Gastroesophageal sphincter (tissue), 4 donors: ENCODE measurements at places on chromosomes 1 and 21. TPM values are rescaled to one million over a fixed set of nuclear protein-coding genes. Genes with fewer than 3 reads are reported as not detected.
A peak's percentile ranks its signal among the peaks of the same experiment; 100 is the strongest.

Gene PRDX1
- total RNA-seq: 575 TPM

Gene HTR6
- total RNA-seq: not detected

Gene HES2
- total RNA-seq: not detected

Gene OR2G6
- total RNA-seq: 0.08 TPM

Gene GADD45A
- total RNA-seq: 66.8 TPM

Gene RXFP4
- total RNA-seq: 0.27 TPM

Gene LRRIQ3
- total RNA-seq: 0.54 TPM

Gene KCNK2
- total RNA-seq: 3.7 TPM

Gene BTBD19
- total RNA-seq: 7.9 TPM

Gene RAB13
- total RNA-seq: 47.8 TPM

Gene LCA5L
- total RNA-seq: 1.1 TPM

DNA sequence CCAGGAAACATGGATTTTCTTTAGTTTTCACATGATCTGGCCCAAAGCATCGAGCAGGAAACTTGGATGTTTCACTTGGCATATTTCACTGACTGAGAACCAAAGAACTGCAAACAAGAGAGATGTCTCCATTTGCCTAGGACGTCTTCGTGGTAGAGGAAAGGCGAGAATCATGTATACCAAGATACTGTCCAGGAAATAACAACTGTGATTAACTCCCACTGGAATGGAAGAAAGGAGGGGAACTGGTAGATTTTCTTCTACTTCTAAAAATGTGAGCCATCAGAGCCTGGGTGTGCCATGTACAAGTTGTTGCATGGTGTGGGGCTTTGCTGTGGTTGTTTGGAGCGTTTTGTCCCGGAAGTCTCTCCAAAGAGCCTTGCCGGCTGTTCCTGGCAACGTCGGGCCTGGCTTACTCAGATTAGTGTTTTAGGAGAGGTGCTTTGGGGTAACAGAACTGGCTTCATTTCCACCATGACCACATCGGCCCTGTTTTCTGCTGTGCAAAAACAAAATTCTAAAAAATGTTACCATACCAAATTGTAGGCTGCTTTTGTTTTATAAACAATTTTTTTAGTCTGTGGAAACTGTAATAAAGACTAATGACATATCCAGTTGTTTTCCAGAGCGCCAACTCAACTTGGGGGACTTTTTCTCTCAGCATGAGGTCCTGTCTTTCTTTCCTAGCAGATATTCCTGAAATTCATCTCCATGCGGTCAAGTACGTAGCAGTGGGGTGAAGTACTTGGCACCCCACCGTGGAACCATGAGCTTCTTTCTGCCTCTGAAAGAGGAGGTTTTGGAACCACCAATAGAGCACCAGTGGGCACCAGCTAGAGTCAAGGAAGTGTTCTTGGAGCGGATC, 118.3 kb downstream of the TM2D1 start:
- peak; percentile 94 for ATAC-seq

DNA sequence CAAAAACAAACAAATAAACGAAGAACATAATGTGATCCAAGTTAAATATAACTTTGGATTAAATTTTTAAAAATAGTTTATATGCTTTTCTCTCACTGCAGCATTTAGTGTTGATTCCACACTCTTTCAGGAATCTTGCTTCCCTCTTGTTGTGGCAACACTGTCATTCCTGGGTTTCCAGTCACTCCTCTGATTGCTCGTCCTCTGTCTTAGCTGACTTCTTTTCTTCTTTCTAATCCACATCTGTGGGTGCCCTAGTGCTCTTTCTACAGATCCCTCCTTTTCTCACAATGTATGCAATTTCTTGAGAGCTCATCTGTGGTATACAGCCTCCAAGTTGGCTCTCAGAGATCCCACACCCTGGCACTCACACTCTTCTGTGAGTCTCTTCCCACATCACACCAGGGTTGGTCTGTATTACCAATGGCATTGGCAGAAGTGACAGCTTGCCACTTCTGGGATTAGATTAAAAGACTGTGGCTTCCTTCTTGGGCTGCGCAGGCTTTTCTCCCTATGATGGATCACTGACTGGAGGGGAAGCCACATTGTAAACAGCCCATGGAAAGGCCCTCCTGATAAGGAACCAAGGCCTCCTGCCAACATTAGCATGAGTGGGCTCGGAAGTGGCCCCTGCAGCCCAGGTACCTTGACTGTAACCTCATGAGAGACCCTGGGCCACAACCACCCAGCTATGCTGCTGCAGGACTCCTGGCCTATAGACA, 11.5 kb upstream of the MYOC start:
- peak; percentile 36 for ATAC-seq

DNA sequence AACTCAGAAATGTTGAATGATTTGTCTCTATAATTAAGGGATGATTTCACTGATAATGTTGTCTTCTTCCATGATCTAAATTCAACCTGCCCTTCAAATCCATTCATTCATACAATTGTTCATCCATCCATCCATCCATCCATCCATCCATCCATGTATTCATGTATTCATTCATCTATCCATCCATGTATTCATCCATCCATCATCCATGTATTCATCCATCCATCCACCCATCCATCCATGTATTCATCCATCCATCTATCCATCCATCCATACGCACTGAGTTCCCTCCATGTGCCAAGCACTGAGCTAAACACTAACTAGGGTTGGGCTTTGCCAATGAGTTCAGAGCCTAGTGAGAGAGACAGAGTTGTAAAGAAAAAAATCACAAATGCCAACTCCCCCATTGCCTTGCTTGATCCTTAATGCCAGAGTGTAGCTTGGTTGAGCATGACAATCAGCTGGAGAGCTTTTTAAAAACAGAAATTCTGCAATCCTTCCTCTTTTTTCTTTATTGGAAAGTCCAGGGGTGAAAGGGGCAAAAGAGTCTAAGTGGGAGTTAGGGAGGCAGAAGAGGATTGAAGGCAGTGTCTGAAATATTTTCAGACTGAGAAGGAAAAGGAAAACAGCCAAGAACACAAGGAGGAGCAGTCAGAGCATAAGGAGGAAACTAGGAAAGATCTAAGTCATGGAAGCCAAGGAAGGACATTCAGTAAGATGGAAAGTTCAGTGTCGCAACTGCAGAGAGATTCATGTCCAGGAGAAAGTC, 92.4 kb upstream of the ERG start:
- ATAC-seq: no peak

DNA sequence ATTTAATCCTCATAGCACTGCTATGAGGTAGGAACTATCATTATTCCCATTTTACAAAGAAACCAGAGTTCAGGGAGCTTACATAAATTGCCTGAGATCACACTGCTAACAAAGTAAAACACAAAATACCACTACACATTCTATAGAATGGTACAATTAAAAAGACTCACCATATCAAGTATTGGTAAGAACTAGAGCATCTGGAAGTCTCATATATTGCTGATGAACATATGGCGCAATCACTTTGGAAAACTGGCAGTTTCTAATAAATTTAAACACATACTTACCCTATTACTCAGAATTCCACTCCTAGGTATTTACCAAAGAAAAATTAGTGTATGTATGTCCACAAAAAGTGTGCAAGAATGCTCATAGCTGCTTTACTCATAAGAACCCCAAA, 261.5 kb downstream of the RRAGC start:
- no peak for ATAC-seq

DNA sequence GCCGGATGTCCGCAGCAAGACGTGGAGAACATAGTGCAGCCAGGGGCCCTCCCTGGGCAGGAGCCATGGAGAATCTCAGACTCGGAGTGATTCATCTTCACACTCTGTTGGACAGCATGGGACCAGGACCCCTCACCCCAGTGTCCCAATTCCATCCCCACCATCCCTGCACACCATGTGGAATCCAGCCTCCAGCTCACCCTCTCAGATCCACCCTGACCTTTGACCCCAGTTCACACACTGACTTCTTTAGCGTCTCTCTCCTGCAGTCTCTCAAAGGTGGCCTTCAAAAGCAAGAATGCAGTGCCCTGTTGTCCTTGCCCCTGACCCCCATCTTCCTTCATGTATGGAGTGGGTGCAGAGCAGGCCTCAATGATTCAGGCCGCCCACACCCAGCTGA, 2.1 kb upstream of the TNNI1 start:
- no peak for ATAC-seq

DNA sequence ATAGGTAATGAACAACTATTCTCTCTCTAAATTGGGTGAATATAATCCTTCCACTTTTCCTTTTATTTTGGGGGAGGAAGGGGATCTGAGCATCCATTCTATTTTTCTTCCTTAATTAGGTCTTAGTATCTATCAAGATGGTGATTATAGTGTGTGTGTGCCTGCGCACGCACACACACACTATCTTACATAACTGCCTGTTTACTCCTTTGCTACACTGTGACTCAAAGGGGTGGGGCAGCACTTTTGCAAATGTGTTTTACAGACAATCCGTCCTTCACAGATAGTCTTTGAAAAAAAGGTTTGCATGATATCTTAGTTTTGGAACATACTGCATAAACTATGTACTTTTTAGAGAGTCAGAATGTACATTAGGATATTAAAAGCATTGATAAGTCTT, 191.5 kb downstream of the SDCCAG8 start:
- no peak for ATAC-seq

GRCh38 chr1:5873556-5873955, 118.7 kb downstream of the NPHP4 start:
- no peak for ATAC-seq

- ATAC-seq: no peak
Measured at GRCh38 chr1:110951161-110951560, 12.6 kb downstream of the LRIF1 start.

GRCh38 chr1:201282931-201283829, at the start of gene PKP1:
TSS of gene PKP1 (plus strand) at chr1:201283506. CDS start at chr1:201283703, 197 bp downstream.
- peak; percentile 47 for ATAC-seq

- no peak for ATAC-seq
Measured at GRCh38 chr1:1060281-1061000, 13.7 kb downstream of the RNF223 start.

DNA sequence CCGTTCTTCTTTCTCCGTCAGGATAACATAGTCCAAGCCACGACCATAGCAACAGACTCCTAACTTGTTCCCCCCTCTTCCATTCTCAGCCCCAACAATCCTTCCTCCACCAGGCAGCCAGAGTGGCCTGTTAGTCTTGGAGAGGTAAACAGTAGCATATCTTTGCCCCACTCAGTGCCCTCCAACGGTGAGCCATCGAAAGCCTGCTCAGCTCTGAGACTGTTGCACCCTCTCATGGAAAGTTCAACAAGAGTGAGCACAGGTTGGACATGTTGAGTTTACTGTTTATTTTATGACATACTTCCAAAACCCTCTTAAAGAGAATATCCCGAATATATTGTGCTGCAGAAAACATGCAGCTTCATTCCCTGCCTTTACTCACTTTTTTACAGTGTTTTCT, 30.1 kb upstream of the BACE2 start:
- ATAC-seq: no peak

DNA sequence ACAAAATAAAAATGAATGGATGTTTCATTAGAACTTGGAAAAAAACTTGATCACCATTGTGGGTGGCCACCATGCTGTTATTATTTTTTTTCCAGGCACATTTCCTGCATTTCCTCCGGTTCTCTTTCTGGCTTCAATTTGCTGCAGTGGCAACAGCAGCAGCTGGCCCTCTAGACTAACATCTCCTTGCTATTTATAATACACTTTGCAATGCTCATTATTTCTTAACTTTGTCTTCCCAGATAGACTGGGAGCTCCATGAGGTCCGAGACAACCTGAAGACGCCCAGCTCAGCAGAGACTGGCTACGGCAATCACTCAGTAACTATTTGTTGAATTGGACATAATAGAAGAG, 53.4 kb upstream of the ATP5PO start:
- ATAC-seq: peak; percentile 36

DNA sequence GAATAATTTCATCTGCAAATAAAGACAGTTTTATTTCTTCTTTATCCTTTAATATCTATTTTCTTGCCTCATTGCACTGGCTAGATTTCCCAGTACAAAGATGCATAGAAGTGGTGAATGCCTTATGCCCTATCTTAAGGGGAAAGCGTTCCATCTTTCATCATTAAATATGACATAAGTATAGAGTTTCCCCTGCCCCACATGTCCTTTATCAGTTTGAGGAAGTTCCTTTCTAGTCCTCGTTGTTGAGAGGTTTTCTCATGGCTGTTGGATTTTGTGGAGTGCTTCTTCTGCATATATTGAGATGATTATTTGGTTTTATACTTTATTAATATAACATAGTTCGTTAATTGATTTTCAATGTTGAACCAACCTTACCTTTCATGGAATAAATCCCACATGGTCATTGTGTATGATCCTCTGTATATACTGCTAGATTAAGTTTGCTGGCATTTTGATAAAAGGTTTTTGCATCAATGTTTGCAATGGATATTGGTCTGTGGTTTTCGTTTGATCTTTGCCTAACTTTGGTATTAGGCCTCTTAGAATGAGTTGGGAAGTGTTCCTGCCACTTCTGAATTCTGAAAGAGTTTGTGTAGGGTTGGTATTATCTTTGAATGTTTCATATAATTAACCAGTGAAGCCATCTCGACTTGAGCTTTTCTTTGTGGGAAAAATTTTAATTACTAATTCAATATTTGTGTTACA, 15.6 kb downstream of the PRKACB start:
- no peak for ATAC-seq

DNA sequence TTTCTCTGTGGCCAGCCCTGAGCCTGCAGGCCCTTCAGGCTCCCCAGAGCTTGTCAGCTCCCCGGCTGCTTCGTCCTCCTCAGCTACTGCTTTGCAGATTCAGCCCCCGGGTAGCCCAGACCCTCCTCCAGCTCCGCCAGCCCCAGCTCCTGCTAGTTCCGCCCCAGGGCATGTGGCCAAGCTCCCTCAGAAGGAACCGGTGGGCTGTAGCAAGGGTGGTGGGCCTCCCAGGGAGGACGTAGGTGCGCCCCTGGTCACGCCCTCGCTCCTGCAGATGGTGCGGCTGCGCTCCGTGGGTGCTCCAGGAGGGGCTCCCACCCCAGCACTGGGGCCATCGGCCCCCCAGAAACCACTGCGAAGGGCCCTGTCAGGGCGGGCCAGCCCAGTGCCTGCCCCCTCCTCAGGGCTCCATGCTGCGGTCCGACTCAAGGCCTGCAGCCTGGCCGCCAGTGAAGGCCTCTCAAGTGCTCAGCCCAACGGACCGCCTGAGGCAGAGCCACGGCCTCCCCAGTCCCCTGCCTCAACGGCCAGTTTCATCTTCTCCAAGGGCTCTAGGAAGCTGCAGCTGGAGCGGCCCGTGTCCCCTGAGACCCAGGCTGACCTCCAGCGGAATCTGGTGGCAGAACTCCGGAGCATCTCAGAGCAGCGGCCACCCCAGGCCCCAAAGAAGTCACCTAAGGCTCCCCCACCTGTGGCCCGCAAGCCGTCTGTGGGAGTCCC, 45.4 kb downstream of the YARS1 start:
- ATAC-seq: no peak

DNA sequence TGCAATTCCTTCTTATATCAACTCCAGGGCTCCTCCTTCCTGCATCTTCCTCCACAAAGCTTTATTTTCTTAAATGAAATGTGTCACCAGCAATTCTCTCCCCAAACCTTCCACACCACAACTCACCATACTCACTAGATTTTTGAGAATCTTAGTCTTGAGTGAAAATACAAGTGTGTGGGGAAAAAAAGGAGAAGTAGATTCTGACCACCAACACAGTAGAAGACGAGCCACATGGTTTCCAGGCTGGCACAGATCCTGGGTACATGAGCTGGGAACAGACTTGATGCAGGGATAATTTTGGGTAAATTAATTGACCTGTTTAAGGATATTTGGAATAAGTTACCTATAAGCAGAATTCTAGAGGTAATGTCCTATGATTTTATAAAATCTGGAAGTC, 72.8 kb upstream of the KCNJ15 start:
- ATAC-seq: no peak
